Ureter (tissue), 1 donor: ENCODE measurements at places on chromosomes 12 and 14.

DNA sequence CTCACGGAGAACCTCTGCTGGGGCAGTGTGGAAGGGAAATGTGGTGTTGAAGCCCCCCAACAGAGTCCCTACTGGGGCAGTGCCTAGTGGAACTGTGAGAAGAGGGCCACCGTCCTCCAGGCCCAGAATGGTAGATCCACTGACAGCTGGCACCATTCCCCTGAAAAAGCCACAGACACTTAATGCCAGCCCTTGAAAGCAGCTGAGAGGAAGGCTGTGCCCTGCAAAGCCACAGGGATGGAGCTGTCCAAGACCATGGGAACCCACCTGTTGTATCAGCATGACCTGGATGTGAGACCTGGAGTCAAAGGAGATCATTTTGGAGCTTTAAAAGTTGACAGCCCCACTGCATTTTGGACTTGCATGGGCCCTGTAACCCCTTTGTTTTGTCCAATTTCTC is 363.5 kb upstream of the PRICKLE1 start:
- no peak for DNase-seq

GRCh38 chr14:101937926-101938767 is 26.2 kb upstream of the DYNC1H1 start:
- DNase-seq: no peak

DNA sequence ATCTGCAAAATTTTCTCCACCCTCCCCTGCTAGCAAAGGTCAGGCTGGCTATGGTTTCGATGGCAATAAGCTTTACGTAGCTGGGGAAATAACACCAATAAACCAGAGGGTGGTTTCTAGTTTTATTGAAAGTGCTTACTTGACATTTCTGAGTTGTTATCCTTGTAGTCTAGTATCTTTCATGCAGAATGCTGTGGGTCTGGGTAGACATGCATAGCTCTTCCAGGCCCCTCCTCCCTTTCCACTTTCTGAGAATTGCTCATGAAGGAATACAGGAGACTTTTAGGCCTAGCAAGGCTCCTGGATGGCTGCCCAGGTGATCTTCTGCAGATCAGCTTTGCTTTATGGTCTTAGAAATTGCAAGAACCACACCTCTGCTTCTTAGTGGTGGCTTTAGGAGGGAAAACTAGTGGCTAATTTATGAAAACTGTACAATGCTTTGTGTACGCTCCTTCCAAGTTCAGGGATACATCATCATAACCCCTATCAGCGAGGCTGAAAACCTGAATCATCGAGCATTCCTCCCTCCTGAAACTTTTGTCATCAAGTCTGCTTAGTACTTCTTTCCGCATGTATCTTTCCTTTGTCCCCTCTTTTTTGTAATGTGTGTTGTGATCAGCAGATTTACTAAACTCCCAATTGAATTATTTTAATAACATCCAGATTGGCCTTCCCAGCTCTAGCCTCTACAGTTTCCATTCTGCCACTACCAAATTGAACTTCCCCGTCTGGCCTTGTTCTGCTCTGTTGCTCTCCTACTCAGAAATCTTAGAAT is 473.0 kb downstream of the RAD51B start:
- DNase-seq: no peak

DNA sequence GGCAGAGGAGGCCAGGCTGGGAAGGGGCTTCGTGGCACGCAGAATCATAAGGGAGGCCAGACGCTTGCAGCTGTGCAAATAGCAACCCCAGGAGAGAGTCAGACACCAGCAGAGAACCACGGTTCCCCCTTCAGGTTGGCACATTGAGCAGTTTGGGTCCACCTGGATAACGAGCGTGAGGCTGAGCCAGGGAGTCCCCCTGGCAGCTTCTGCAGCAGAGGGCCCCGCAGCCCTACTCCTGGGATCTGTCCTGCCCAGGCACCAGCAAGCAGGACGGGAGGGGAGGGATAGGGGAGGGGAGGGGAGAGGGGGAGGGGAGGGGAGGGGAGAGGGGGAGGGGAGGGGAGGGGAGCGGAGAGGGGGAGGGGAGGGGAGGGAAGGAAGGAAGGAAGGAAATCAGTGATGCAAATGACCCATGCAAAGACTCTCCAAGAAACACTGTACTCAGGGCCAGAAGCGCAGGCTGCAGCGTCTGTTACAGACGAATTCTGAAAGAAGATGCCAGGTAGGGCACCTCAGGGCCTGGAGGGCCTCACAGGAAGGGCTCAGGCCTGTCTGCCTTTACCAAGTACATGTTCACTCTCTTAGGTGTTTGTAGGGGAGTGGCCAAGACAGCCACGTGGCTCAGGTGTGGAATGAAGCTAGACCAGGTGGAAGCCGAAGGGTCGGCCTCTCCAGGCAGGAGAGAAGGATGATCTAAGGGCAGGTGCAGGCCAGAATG is 32.3 kb upstream of the MMP17 start:
- no peak for DNase-seq

GRCh38 chr14:81509838-81510452 is 23.7 kb downstream of the SEL1L start:
- DNase-seq: no peak

- DNase-seq: no peak
Measured at GRCh38 chr14:56412468-56413434, 166.8 kb upstream of the TMEM260 start.

DNA sequence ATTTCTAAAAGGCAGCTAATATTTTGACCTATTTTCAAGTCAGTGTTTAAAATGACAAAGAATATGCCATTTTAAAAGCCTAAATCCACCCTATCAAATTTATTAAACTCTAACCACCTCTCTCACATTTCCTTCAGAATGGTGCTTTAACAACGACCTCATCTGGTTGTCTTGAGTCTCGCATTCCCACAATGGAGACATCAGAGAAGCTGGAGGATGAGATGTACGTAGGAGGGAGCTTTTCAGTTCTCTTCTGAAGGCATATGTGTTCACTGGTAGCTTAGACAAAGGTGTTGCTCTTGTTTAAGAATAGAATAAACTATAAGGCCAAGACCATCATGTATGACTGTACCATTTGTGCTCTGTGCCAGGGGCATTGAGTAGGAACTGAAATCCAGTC is 82.9 kb downstream of the BCL2L14 start:
- DNase-seq: no peak

- DNase-seq: no peak
Measured at GRCh38 chr12:90327793-90328743, 619.4 kb upstream of the ATP2B1 start.

GRCh38 chr12:1377681-1378080 is 216.7 kb downstream of the FBXL14 start:
- no peak for DNase-seq

- DNase-seq: no peak
Measured at GRCh38 chr14:97056086-97056485, 258.9 kb downstream of the VRK1 start.

GRCh38 chr14:101405171-101405883 is 156.0 kb upstream of the DIO3 start:
- no peak for DNase-seq

DNA sequence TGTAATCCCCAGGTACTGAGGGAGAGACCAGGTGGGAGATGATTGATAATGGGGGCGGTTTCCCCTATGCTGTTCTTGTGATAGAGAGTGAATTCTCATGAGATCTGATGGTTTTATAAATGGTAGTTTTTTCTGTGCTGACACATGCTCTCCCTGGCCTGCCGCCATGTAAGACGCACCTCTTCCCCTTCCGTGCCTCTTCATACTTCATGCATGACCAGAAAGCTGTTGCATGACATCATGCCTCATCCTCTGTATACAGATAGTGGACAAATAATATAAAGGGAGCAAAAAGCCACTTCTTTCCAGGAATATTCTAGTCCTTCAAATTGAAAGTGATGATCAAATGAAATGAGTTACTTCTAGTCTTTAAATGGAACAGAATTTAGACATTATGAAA is 47.3 kb upstream of the LRIG3 start:
- no peak for DNase-seq

DNA sequence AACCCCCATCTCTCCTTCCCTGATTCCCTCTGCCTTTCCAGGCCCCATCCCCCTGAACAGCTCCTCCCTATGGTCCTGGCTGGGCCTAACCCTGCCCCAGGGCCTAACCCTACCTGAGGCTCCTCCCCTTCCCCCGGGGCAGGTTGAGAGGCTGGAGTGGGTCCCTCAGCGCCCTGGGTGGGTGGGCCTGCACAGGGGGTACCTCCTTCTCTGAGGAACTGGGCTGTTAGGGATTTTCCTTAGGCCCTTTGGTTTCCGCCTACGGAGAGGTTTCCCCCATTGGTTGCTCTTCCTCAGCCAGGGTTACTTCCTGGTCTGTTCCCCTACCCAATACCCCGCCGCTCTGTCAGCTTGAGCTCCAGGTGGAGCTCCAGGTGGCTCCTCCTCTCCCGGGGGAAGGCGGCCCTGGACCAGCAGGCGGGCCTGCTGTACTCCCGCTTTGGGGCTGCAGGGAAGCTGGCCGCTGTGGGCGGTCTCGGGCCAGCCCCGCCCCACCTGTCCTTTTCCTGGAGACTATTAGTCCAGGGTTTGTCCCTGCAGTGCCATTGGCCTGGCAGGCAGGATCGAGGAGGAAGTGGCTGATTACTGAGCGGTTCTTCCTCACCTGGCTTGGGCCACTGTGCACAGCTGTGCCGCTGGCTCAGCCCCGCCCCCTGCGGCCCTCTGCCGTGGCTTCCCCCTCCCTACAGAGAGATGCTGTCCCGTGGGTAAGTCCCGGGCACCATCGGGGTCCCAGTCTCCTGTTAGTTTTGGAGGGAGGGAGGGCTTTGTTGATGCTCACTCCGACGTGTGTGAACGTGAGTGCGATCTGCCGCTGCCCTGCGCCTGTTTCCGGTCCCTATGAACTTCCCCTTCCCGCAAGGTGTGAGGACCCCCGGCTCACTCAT is 2.5 kb downstream of the C12orf57 start:
- DNase-seq: peak; percentile 93

DNA sequence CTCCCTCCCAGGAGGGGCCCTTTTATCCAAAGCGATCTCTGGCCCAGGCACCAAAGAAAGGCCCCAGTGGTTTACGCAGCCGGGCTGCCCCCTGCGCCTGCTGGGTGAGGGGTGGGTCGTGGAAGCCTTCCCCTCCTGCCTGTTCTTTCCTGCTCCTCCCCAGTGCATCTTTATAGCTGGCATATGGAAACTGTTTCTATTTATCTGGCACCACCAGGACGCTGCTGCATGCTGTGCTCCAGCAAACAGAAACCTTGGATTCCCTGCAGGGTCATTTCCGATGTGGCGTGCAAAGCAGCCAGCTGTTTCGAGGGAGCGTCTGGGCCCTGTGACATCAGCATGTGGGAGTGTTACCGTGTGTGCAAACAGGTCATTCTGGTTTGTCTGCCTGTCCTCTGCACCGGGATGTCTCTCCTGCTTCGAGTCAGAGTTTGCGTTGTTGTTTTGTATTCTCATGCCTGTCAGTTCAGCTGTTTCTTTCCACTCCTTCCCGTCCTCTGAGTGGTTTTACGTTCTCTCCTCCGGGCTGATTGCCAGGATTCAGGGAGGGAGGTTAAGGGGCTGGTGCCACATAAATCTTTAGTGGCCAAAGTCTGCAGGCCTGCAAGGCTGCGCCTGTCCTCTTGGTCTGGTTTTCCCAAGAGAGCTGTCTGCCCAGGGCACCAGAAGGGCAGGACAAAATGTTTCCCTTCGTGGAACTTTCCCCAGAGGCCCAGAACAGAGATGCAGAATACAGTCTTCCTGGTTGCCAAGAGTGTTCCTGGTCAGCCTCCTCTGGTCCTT is 24.6 kb downstream of the TPCN1 start:
- peak; percentile 93 for DNase-seq

GRCh38 chr12:129868575-129868974 is 35.2 kb downstream of the TMEM132D start:
- DNase-seq: no peak

GRCh38 chr12:4224206-4224889 is 49.2 kb upstream of the CCND2 start:
- peak; percentile 39 for DNase-seq

- DNase-seq: no peak
Measured at GRCh38 chr14:66315548-66315947, 170.6 kb upstream of the CCDC196 start.

DNA sequence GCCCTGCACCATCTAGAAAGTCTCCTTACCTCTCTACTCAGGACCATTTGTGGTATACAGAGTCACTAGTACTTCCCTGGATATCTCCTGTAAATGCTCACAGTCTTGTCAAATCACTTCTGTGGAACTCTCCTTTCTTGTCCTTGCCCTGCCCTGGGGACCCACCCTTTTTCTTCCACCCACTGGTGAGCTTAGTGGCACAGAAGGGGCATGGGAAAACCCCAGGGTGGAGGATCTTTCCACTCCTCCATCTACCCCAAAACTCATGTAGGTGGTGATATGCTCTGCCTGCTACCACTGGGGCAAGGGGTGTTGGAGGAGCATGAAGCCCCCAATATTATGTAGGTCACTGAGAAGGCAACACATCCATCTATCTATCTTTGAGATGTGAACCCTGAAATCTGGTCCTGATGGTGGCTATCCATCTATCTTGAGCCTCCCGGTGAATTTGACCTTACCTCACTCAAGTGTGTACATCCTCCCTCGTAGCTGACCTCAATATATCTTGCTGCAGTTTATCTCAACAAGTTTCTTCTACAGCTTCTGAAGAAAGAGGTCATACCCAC is 943 bp downstream of the TESPA1 start:
- DNase-seq: no peak

DNA sequence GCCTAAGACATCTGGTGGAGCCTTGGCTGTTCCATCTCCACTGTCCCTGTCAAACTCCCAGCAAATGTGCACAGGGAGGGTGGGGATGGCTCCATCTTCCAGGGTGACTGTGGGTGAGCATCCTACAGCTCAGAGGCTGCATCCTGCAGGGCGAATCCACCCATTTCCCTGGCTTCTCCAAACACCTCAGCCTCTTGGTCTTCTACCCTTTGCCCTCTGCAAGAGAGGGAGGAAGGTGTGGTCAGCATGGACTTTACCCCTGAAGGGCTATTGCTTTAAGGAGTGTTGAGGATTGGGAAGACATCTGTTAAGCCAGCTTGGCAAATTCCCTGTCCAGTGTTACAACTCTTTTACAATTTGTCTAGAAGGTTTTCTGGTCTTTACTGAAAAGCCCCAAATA is 23.1 kb upstream of the DGLUCY start:
- no peak for DNase-seq

- DNase-seq: no peak
Measured at GRCh38 chr14:75092698-75093097, 23.3 kb downstream of the ZC2HC1C start.

- no peak for DNase-seq
Measured at GRCh38 chr12:121974026-121974985, 47.4 kb upstream of the BCL7A start.
